Bronchial smooth muscle cell (primary cell): ENCODE measurements at places on chromosomes 3 and 15. TPM values are rescaled to one million over a fixed set of nuclear protein-coding genes. Genes with fewer than 3 reads are reported as not detected.

Gene MESP2
- total RNA-seq: 0.52 and 1.9 TPM in 2 replicates

Gene CDCP1
- 1.4 and 5.5 TPM in 2 replicates for total RNA-seq

Gene TRAT1
- not detected in 2 replicates for total RNA-seq

Gene SHC4
- total RNA-seq: 4.2 and 5.0 TPM in 2 replicates

Gene SERPINI2
- total RNA-seq: not detected in 2 replicates

Gene RASGRP1
- total RNA-seq: not detected in 2 replicates

Gene CLASP2
- 56.4 and 57.0 TPM in 2 replicates for total RNA-seq

Gene MAP1A
- total RNA-seq: 42.0 and 53.7 TPM in 2 replicates

Gene P2RY14
- not detected in 2 replicates for total RNA-seq

Gene RPP14
- total RNA-seq: 9.1 and 9.5 TPM in 2 replicates

Gene TLR9
- total RNA-seq: under 0.01 and 0.09 TPM in 2 replicates

Gene PLS1
- 0.17 and 0.47 TPM in 2 replicates for total RNA-seq

Gene CHRFAM7A
- 0.32 and 0.69 TPM in 2 replicates for total RNA-seq

Gene DUT
- 42.6 and 53.4 TPM in 2 replicates for total RNA-seq

Gene AHSG
- not detected in 2 replicates for total RNA-seq

Gene CCDC33
- total RNA-seq: 0.16 TPM in 1 of 2 replicates, not detected in the other

Gene FES
- 30.7 and 52.2 TPM in 2 replicates for total RNA-seq

Gene TIMP4
- 12.0 and 17.2 TPM in 2 replicates for total RNA-seq

Gene CPNE4
- not detected in 2 replicates for total RNA-seq

Gene ST8SIA2
- total RNA-seq: not detected in 2 replicates

Gene OR5K2
- not detected in 2 replicates for total RNA-seq

Gene CFAP92
- total RNA-seq: under 0.01 TPM in 1 of 2 replicates, not detected in the other

Gene PCBP4
- 38.5 and 45.4 TPM in 2 replicates for total RNA-seq

Gene SPATA12
- total RNA-seq: under 0.01 TPM in 1 of 2 replicates, not detected in the other

Gene GNAT1
- not detected in 2 replicates for total RNA-seq

Gene IGDCC3
- total RNA-seq: not detected in 2 replicates

Gene HDC
- not detected in 2 replicates for total RNA-seq

Gene TOPAZ1
- not detected in 2 replicates for total RNA-seq

Gene ABCC5
- 13.9 and 23.1 TPM in 2 replicates for total RNA-seq

Gene SORD
- 4.6 and 6.9 TPM in 2 replicates for total RNA-seq

Gene REC114
- total RNA-seq: not detected in 2 replicates

Gene RTP1
- total RNA-seq: not detected in 2 replicates

Gene IL5RA
- total RNA-seq: under 0.01 TPM in 1 of 2 replicates, not detected in the other

Gene LTF
- not detected in 2 replicates for total RNA-seq

Gene PARP3
- total RNA-seq: 13.6 and 40.4 TPM in 2 replicates

Gene THBS1
- 703 and 791 TPM in 2 replicates for total RNA-seq

Gene CADPS
- total RNA-seq: 2.4 and 19.2 TPM in 2 replicates

Gene KLF15
- total RNA-seq: 0.47 and 0.69 TPM in 2 replicates

Gene WNT7A
- total RNA-seq: not detected in 2 replicates

Gene CLDN18
- not detected in 2 replicates for total RNA-seq

Gene AMT
- total RNA-seq: 2.5 and 4.4 TPM in 2 replicates

Gene GOLGA8S
- under 0.01 and 0.09 TPM in 2 replicates for total RNA-seq

Gene LMAN1L
- total RNA-seq: not detected in 2 replicates

Gene DOCK3
- total RNA-seq: 0.09 and 0.16 TPM in 2 replicates

Gene PPP1R14D
- not detected in 2 replicates for total RNA-seq

Gene OR5AC2
- total RNA-seq: not detected in 2 replicates

Gene SLC2A2
- total RNA-seq: not detected in 2 replicates
